Heart left ventricle (tissue), 16 donors: ENCODE measurements at places on chromosomes 6 and 20. TPM values are rescaled to one million over a fixed set of nuclear protein-coding genes. Genes with fewer than 3 reads are reported as not detected.

- no peaks in the 10 kb centered on the region for H3K27me3 ChIP-seq
- H3K4me3 ChIP-seq = no peak overlapping the region
- peaks cover 5% of the 10 kb centered on the region for H3K4me1 ChIP-seq
- DNase-seq = no peak
- H3K36me3 ChIP-seq = peaks cover 59% of the 10 kb centered on the region
- no peak overlapping the region for H3K27ac ChIP-seq
Observed at GRCh38 chr20:3854462-3854871, 7.8 kb downstream of the MAVS start.

GRCh38 chr6:27839626-27840475 lies 72.3 kb downstream of the OR2B2 start:
- no peaks in the 10 kb centered on the region for H3K4me1 ChIP-seq
- peak overlapping the region; percentile 95 for H3K27ac ChIP-seq
- H3K27me3 ChIP-seq = no peaks in the 10 kb centered on the region
- peak overlapping the region; percentile 83 for H3K4me3 ChIP-seq
- DNase-seq = no peak
- no peaks in the 10 kb centered on the region for H3K36me3 ChIP-seq

- no peaks in the 10 kb centered on the region for H3K27me3 ChIP-seq
- no peaks in the 10 kb centered on the region for H3K4me1 ChIP-seq
- H3K4me3 ChIP-seq = no peak overlapping the region
- no peaks in the 10 kb centered on the region for H3K36me3 ChIP-seq
- no peak overlapping the region for H3K27ac ChIP-seq
- DNase-seq = no peak
Observed at GRCh38 chr6:2651536-2651935, 99.2 kb downstream of the MYLK4 start.

- H3K36me3 ChIP-seq = no peaks in the 10 kb centered on the region
- no peak overlapping the region for H3K4me3 ChIP-seq
- H3K27ac ChIP-seq = no peak overlapping the region
- no peak for DNase-seq
- H3K27me3 ChIP-seq = no peaks in the 10 kb centered on the region
Observed at GRCh38 chr20:10626896-10627295, 46.9 kb downstream of the JAG1 start.

GRCh38 chr20:63572788-63573646 lies 1.0 kb downstream of the HELZ2 start:
- H3K36me3 ChIP-seq = peaks cover 18% of the 10 kb centered on the region
- H3K4me1 ChIP-seq = peaks cover 28% of the 10 kb centered on the region
- H3K27me3 ChIP-seq = no peaks in the 10 kb centered on the region
- H3K27ac ChIP-seq = peak overlapping the region; percentile 69
- peak overlapping the region; percentile 91 for H3K4me3 ChIP-seq
- DNase-seq = no peak

- peaks cover 7% of the 10 kb centered on the region for H3K36me3 ChIP-seq
- DNase-seq = peak; percentile 68
- H3K4me3 ChIP-seq = peak overlapping the region; percentile 10
- H3K4me1 ChIP-seq = peaks cover 29% of the 10 kb centered on the region
- H3K27me3 ChIP-seq = no peaks in the 10 kb centered on the region
Observed at GRCh38 chr6:35057449-35058357, 83.4 kb downstream of the TCP11 start.

DNA sequence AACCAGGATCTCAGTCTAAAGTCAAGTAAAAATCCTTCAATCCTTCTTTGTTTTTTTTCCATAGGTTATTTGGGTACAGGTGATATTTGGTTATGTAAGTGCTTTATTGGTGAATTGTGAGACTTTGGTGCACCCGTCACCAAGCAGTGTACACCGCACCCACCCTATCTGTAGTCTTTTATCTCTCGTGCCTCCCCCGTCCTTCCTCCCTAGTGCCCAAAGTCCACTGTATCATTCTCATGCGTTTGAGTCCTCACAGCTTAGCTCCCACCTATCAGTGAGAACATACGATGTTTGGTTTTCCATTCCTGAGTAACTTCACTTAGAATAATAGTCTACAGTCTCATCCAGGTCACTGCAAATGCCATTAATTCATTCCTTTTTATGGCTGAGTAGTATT lies 879 bp downstream of the MUC22 start:
- H3K4me3 ChIP-seq = no peak overlapping the region
- H3K27me3 ChIP-seq = no peaks in the 10 kb centered on the region
- no peaks in the 10 kb centered on the region for H3K4me1 ChIP-seq
- no peak for DNase-seq
- no peak overlapping the region for H3K27ac ChIP-seq

- no peaks in the 10 kb centered on the region for H3K27me3 ChIP-seq
- no peak overlapping the region for H3K27ac ChIP-seq
- H3K4me3 ChIP-seq = no peak overlapping the region
- DNase-seq = no peak
Observed at GRCh38 chr6:161232010-161232409, 41.9 kb downstream of the AGPAT4 start.

DNA sequence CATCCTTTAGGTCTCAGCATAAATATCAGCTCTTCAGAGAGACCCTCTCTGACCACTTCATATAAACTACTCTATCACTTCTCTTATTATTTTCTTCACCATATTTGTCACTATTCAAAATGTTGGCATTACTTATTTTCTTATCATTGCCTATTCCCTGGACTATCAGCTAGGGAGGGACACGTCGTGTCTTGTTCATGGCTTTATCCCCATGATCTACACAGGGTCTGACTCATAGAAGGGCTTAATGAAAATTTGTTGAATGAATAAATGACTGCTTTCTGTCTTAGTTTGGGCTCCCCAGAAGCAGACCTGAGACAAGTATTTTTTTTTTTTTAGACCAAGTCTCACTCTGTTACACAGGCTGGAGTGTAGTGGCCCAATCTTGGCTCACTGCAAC lies 3.0 kb upstream of the CDK5RAP1 start:
- no peak overlapping the region for H3K4me3 ChIP-seq
- H3K27ac ChIP-seq = no peak overlapping the region
- DNase-seq = no peak
- peaks cover 12% of the 10 kb centered on the region for H3K4me1 ChIP-seq

DNA sequence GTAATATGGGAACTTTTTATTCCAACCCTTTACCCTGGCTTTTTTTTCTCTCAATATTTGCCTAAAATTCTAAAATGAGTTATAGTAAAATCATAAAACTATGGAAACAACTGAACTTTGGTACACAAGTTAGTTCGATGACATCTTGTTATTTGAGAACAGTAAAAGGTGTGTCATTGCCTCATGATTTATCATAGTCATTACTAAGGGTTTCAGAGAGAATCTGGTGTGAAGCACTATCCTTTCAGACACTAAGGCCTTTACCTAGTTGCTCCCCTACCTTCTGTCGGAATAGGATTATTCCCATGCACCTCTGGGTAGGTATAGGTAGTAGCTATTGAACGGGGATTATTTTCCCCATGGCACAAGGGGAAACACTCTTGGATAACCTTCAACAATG lies 11.4 kb downstream of the TAF11 start:
- H3K27me3 ChIP-seq = no peaks in the 10 kb centered on the region
- H3K4me3 ChIP-seq = no peak overlapping the region
- peaks cover 85% of the 10 kb centered on the region for H3K36me3 ChIP-seq
- DNase-seq = no peak
- H3K4me1 ChIP-seq = no peaks in the 10 kb centered on the region

DNA sequence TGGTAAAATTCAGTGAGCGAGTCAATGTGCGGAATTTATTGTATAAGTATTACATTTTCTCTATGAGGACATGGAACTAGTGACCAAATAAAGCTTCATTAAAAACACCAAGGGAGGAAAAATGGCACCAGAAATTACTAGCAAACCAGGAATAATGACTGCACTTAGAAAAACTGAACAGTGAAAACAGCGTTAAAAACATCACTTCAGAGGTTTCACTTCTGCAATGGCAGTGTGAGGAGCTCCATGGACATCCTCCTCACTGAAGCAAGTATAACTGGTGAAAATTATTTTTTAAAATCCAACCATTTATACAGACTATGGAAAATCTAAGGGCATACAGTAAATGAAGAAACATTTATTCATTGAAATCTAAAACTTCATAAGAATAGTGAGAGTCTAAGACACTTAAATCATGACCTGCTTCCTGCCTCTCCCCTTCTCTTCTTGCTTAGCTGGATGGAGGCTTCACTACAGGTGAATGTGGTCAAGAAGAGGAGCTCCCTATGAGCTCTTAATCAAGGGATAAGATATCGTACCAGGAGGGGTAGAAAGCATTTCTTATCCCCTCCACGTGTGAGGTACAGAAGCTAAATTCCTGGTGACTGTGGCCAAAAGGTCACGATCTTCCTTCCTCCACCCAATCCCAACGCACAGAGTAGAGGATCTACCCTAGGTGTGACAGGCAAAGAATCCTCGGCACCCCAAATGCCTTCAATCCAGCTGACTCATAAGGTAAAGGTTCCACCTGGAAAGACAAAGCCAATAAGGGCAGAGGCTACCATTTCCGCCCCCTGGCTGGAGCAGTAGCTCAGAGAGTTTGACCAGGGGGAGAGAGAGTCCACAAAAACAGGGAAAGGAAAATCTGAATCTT lies 12.3 kb upstream of the ASF1A start:
- H3K27me3 ChIP-seq = no peaks in the 10 kb centered on the region
- no peak overlapping the region for H3K4me3 ChIP-seq
- H3K4me1 ChIP-seq = peaks cover 5% of the 10 kb centered on the region
- H3K27ac ChIP-seq = peak overlapping the region; percentile 0
- DNase-seq = no peak

- no peak overlapping the region for H3K4me3 ChIP-seq
- H3K27ac ChIP-seq = no peak overlapping the region
- no peak for DNase-seq
- no peaks in the 10 kb centered on the region for H3K36me3 ChIP-seq
- no peaks in the 10 kb centered on the region for H3K4me1 ChIP-seq
Observed at GRCh38 chr20:43983359-43983758, 68.7 kb downstream of the TOX2 start.

DNA sequence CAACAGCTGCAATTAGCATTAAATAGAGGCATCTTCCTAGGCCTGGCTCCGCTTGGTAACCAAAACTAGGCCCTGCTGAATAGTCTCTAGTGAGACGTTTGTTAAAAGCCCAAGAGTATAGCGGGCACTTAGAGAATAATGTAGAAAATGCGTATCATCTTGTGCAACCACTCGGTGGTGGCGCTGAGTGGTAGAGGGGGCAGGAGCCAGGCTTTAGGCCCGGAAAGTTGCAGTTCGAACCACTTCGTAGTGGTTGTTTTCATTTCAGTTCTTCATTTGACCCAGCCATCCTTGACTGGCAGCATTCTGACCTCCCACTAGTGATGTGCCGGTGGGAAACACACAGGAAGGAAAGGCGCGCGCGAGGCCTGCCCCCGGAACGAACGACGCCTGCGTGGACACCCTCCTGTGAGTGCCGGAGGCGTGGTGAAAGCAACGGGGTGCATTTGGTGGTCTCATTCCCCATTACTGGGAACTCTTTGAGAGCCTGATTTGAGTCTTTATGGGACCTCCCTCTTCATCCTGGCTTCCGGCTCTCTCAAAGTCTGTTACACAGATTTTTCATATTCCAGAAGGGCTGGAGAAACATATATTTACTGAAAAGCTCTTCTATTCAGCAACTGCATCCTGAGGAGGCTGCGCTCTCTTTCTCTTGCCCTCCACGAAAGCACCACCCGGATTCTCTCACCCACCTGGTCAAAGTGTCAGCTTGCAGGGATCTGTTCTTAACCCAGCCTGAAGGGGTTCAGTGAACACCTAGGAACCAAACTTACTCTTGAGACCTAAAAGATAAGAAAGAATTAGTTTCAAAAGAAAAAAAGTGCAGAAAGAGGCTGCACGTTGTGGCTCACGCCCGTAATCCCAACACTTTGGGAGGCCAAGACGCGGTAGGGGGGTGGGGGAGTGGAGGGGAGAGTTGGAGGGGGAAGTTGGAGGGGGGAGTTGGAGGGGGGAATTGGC lies 18.2 kb downstream of the GPX5 start:
- DNase-seq = no peak
- no peak overlapping the region for H3K27ac ChIP-seq
- no peaks in the 10 kb centered on the region for H3K4me1 ChIP-seq
- H3K4me3 ChIP-seq = no peak overlapping the region
- no peaks in the 10 kb centered on the region for H3K36me3 ChIP-seq
- peaks cover 73% of the 10 kb centered on the region for H3K27me3 ChIP-seq

C6orf47 gene
- polyA plus RNA-seq = 19.4 TPM

PNLDC1 gene
- 0.04 TPM for polyA plus RNA-seq
